ENCODE measurements at places on chromosomes 13 and 19.

- no peak for DNase-seq
Measured at GRCh38 chr19:3276341-3276799, 51.9 kb downstream of the CELF5 start.

DNA sequence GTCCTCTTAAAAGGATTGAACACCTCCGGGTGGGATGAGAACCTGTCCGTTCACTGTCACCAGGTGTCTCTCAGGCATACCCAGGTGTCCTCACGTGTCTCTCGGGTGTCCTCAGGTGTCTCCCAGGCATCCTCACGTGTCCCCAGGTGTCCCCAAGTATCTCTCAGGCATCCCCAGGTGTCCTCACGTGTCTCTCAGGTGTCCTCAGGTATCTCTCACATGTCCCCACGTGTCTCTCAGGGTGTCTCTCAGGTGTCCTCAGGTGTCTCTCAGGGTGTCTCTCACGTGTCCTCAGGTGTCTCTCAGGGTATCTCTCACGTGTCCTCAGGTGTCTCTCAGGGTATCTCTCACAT, 33.8 kb downstream of the ATP4B start:
- no peak for DNase-seq

DNA sequence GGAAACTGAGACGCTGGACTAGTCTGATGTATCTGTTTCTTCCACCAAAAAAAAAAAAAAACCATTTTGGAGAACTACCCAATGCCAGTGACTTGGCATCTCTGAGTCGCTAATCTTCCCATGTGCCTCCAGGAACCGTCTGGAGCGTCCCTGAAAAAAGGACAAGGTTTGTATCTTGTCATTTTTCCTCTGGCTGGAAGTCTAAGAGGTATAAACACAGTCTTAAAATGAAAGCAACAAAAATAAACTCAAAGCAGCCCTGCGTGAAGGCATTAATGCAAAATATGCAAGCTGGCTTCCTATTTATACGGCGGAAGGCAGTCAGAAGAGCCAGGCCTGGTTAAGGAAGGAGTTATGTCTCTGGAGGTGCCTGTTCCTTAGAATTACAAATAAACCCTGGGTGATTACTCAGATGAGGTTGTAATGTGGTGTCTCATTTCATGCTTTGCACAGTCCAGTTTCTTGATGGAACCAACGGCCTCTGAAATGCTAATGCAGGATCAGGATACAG, 20.3 kb downstream of the ACTN4 start:
- DNase-seq, result no peak

GRCh38 chr19:10692673-10693264, 8.5 kb upstream of the QTRT1 start:
- no peak for DNase-seq

- no peak for DNase-seq
Measured at GRCh38 chr19:31313291-31314030, 35.8 kb downstream of the TSHZ3 start.
